SK-MEL-5 (cell line): ENCODE measurements at places on chromosomes 7 and 10.
A peak's percentile ranks its signal among the peaks of the same experiment; 100 is the strongest.

DNA sequence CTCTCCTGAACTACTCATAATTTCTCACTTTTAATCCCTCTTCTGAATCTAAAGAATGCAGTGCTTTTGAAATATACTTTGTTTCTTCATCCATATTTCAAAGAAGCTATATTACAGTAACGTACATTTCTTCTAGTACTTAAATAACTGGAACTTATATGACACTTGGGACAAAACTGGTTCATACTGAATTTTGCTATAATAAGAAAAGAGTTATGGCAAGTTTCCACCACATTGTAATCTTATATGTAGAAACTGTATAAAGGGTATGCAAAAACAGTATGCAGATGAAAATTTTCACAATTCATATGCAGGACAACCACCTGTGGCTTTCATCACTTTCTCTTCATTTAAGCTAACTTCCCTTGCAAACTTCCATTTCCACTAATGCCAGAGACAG is 785.7 kb downstream of the CNTNAP2 start:
- DNase-seq = no peak

DNA sequence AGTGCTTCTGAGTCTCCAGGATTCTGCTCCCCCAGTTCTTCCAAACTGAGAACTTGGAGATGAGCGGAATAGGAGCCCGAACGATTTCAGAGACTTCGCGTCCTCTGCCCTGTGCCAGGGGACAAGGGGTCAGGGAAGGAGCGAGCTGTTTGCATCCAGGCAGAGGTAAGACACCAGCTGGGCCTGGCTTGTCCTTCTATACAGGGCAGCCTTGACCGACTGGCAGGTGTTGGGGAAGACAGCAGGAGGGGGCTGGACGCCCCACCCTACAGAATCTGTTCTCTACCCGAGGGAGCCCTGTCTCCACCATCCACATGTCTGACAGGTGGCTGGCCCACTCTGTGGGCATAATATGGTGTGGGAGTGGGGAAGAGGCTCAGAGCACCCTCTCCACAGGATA is 7.1 kb downstream of the SPOCK2 start:
- no peak for DNase-seq

GRCh38 chr7:111998326-111998725 is 207.9 kb downstream of the DOCK4 start:
- DNase-seq = no peak

DNA sequence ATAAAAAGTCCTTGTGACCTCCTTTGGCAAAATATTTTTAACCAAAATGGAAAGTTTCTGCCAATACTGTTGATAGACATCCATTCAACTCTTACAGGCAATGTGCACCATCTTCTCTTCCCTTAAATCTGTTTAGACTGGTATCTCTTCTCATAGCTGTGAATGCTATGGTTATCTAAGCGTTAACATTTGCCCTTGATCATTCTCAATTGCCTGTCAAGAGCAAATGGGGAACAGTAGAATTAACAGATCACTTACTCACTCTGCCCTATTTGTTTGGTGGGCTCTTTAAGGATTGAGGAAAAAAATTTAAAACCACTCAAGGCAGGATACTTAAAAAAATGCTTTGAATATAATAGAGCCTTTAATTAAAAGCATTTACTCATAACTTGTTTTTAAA is 808.4 kb downstream of the NXPH1 start:
- DNase-seq = no peak

- no peak for DNase-seq
These were observed 32.9 kb upstream of the CUX1 start for GRCh38 chr7:101784292-101785127.

DNA sequence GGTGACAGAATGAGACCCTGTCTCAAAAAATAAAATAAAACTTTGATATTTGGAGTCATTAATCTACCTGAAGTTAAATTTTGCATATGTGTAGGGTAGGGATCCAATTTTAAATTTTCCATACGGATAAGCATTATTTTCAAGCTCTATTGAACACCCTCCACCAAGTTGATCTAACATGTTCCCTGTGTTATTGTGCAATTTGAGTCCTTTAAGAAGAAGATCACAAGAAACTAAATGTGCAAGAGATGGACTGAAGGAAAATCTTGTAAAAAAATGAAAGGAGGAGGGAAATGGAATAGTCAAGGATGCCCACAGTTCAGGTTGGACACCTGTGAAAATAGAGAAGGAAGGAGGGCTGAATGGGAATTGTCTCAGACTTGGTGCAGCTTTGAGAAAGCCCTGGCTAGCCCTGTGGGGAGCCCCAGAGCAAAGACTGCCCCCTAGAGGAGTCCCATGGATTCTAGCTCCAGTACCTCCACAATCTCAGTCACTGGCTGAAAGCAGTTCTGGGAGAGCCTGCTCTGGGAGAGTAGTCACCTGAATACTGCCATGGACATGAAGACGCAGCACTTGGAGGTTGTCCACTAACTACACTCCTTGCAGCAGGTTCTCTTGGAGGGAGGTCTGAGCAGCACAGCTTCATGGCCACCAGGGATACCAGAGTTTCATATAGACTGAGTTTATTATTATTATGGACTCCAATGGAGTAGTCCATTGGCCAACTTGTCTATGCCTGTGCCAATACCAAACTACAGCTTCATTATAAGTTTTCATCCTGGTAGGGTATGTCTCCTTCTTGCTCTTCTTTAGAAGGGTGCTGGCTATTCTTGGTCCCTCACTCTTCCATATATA is 5.7 kb upstream of the TIAL1 start:
- peak; percentile 68 for DNase-seq

GRCh38 chr10:33134011-33134751 is 176.2 kb upstream of the ITGB1 start:
- DNase-seq = peak; percentile 50

- DNase-seq = no peak
These were observed 12.7 kb upstream of the LRMDA start for GRCh38 chr10:75418712-75419111.

GRCh38 chr10:113518816-113519591 is 33.8 kb upstream of the HABP2 start:
- DNase-seq = no peak

DNA sequence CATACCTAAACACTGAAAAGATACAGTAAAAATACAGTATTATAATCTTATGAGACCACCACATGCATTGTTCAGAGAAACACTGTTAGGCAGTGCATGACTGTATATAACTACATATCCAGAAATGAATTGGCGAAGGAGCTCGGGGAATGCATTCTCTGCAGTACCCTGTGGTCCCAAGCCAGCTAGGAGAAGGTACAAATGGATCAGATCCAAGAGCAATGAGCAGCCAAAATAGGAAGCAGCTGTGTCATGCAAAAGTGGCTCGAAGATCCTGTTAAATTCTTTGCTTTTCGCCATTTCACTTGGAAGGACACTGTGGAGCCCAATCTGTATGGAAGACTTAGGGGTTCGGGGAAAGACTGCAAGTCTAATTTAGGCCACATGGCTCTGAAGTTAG is 334.8 kb downstream of the TNS3 start:
- DNase-seq = no peak

DNA sequence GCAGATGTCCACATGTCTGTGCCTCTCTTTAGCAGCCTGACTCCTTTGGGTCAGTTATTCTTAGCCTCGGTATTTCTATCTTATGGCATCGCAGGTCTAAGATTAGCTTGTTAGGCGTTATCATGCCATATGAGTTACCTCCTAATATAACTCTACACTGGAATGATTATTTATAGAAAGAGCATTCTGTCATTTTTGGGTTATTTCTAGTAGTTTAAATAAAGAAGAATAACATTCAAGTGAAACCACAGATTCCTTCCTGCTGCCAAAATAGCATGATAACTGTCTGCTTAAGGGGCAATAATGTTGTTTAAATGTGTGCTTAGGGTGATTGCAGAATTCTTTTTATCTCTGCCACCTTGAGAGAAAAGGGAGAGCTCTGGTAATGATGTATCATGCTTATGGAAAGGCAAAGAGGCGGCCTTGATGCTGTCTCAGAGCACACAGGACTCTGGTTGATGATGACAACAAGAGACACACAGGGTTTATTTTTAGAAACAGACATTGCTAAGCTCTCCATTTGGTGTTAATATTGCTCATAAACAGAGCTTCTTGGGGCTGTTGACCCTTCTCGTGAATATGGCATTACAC is 10.4 kb downstream of the HDAC9 start:
- peak; percentile 32 for DNase-seq

- peak; percentile 98 for DNase-seq
These were observed 1.5 kb downstream of the PTPN12 start for GRCh38 chr7:77538281-77539212.
